ENCODE measurements at places on chromosomes 6 and 20. TPM values are rescaled to one million over a fixed set of nuclear protein-coding genes. Genes with fewer than 3 reads are reported as not detected.

DNA sequence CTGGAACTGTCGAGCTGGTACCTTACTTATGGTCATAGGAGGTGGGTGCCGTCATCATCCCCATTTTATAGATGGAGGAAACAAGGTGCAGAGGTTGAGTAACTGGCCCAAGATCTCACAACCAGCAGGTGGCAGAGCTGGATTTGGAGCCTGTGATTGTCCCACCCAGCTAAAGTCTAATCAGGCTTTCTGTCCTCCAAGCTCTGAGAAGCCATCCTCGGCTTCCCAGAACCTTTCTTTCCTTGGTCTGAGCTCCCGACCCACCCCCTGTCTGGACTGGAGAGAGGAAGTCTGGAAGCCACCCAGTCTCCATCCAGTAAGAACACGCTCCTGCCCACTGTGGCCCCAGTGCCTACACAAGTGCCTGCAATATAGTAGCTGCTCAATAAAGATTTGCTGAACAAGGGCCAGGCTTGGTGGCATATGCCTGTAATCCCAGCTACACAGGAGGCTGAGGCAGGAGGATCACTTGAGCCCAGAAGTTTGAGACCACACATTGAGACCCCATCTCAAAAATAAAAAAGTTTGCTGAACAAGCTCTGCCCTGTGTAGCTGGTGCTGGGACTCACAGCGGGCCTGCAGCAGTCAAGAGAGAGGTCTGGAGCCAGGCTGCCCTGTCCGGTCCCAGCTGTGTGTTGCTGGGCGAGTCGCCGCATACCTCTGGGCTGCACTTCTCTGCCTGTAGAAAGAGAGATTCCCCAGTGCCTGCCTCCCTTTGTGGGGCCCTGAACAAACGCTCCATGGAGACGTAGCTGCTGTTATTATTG, 32.5 kb upstream of the DLGAP4 start:
- H3K4me1 ChIP-seq, result no peaks in the 10 kb centered on the region
- H3K4me3 ChIP-seq, result no peak overlapping the region
- peaks cover 2% of the 10 kb centered on the region for H3K27me3 ChIP-seq
- H3K27ac ChIP-seq, result no peak overlapping the region
- DNase-seq, result peak; percentile 42

DNA sequence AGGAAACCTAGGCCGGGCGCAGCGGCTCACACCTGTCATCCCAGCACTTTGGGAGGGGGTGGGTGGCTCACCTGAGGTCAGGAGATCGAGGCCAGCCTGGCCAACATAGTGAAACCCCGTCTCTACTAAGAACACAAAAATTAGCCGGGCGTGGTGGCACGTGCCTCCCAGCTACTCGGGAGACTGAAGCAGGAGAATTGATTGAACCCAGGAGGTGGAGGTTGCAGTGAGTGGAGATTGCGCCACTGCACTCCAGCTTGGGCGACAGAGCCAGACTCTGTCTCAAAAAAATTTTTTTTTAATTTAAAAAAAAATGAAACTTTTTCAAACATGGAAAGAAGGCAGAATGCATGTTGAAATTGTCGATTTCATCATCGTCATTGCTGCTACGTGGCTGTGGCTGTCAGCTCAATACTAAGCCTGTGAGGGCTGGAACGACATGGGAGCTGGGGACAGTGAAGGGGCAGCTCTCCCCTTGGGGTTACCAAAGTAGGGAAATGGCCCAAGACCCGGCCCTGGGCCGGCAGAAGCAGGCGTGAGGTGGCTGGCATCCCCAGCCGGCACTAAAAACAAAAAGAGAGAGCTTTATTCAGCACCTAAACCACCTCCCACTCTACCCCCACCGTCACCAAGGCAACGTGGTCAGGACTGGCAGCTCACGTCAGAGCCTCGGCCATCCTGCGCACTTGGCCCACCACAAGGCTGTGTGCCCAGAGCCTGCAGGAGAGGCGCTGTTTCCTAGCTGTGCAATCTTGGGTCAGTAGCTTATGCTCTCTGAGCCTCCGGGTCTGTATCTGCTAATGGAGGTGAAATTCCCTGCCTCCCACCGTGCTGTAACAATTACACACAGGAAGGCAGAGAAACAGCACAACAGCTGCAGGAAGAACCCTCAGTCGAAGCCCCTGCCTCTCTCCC, 30.8 kb downstream of the AGPAT4 start:
- H3K36me3 ChIP-seq, result peaks cover 4% of the 10 kb centered on the region
- H3K27me3 ChIP-seq, result no peaks in the 10 kb centered on the region
- no peak overlapping the region for H3K4me3 ChIP-seq
- H3K27ac ChIP-seq, result no peak overlapping the region
- peaks cover 8% of the 10 kb centered on the region for H3K4me1 ChIP-seq

DNA sequence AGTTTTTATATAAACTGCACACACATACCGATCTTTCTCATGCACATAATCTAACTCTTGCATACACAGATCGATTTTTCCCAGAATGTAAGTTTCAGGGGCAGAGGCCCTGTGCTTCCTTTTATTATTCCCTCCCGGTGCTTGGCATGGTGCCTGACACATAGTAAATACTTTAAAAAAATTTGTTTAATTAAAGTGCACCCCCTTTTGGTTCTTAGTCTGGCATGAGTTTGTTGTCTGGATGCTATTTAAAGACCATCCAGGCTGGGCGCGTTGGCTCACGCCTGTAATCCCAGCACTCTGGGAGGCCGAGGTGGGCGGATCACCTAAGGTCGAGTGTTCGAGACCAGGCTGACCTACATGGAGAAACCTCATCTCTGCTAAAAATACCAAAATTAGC, 5.4 kb upstream of the DEK start:
- H3K27ac ChIP-seq, result no peak overlapping the region
- peaks cover 11% of the 10 kb centered on the region for H3K4me1 ChIP-seq
- peaks cover 3% of the 10 kb centered on the region for H3K27me3 ChIP-seq
- H3K4me3 ChIP-seq, result no peak overlapping the region
- peaks cover 1% of the 10 kb centered on the region for H3K36me3 ChIP-seq

DNA sequence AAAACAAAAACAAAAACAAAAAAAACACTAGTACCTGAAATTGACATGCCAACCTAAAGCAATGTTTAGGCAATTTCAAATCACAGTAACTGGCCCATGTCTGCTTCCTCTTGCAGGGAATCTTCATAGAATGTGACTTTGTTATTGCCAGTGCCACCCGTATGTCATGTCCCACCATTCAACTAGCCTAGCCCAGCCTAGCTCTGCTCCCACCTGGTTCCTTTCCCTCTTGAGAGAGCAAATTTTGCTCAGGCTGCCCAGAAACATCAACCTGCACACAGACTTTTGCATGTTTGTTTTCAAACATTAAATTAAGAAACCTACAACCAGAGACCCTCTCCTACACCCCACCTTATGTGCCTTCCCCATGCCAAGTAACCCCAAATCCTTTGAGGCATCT, 124.8 kb upstream of the SLC2A12 start:
- DNase-seq, result no peak
- H3K4me1 ChIP-seq, result peaks cover 42% of the 10 kb centered on the region
- peak overlapping the region; percentile 88 for H3K27ac ChIP-seq
- peaks cover 14% of the 10 kb centered on the region for H3K36me3 ChIP-seq
- H3K4me3 ChIP-seq, result peak overlapping the region; percentile 76
- H3K27me3 ChIP-seq, result no peaks in the 10 kb centered on the region

GRCh38 chr6:10373642-10374359, 41.1 kb downstream of the TFAP2A start:
- no peaks in the 10 kb centered on the region for H3K4me1 ChIP-seq
- H3K27ac ChIP-seq, result no peak overlapping the region
- no peaks in the 10 kb centered on the region for H3K36me3 ChIP-seq
- peaks cover 32% of the 10 kb centered on the region for H3K27me3 ChIP-seq
- H3K4me3 ChIP-seq, result no peak overlapping the region

GRCh38 chr6:116210316-116210715, 43.6 kb downstream of the TSPYL4 start:
- no peaks in the 10 kb centered on the region for H3K36me3 ChIP-seq
- DNase-seq, result no peak
- H3K4me1 ChIP-seq, result no peaks in the 10 kb centered on the region
- no peak overlapping the region for H3K4me3 ChIP-seq
- H3K27me3 ChIP-seq, result no peaks in the 10 kb centered on the region

DNA sequence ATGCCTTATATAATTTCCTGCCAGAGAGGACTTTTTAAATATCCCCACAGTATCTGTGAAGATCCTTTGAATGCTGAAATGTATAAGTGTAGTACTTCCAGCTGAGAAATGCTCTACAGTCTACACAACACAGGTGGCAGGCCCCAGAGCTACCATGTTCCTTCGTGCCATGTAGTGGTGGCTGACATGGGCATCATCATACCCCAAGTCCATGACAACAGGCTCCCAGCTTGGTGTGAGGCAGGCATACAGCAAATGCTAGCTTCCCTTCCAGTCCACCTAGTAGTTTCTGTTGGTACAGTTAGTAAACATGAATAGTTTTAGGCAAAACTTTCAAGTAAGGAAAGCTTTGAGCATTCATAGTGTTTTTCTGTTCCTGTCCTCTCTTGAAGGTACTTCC, 61.2 kb upstream of the EMILIN3 start:
- peaks cover 54% of the 10 kb centered on the region for H3K36me3 ChIP-seq
- peak; percentile 18 for DNase-seq
- peaks cover 64% of the 10 kb centered on the region for H3K4me1 ChIP-seq
- H3K27ac ChIP-seq, result peak overlapping the region; percentile 92

Gene GCNT2
- 1.6 TPM for total RNA-seq

All from activated CD4-positive, alpha-beta T cell treated with anti-CD3 and anti-CD28 coated beads for 36 hours (primary cell).